CD8-positive, alpha-beta T cell (primary cell): ENCODE measurements at places on chromosomes 4 and X. TPM values are rescaled to one million over a fixed set of nuclear protein-coding genes. Genes with fewer than 3 reads are reported as not detected.

- no peak for DNase-seq
These were observed 203.4 kb downstream of the KIT start for GRCh38 chr4:54861201-54861600.

- DNase-seq = no peak
These were observed 342.8 kb upstream of the AGA start for GRCh38 chr4:177785000-177785399.

The ARHGEF38 gene
- total RNA-seq = not detected

The GPR78 gene
- not detected for total RNA-seq

DNA sequence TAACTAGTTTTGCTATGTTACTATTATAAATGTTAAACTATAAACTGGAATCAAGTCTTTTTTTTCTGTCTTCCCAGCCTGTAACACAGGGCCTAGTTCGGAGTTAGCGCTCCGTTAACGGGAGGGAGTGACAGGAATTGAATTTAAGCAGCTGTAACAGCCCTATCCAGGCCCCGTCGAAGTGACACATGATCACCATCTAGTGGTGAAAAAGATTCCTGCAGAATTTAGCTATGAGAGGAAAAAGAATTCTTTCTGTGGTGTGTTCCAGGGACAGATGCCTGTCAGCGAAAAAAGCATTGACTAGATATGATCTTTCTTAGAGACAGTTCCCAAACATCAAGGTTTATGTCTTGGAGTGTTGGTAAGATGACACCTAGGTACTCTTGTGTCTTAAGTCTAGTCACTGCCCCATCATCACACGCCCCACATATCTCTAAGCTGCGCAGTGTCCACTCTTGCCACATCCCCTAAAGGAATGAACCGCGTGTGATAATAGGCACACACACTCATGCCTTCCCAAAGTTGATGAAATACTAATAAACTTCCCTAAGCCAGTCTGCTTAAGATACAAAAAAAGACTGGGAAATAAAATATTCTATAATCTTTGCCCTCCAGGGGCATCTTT is 2.1 kb downstream of the GAB3 start:
- DNase-seq = peak; percentile 40

- no peak for DNase-seq
These were observed 96.8 kb downstream of the AKAP4 start for GRCh38 chrX:50103866-50104566.

DNA sequence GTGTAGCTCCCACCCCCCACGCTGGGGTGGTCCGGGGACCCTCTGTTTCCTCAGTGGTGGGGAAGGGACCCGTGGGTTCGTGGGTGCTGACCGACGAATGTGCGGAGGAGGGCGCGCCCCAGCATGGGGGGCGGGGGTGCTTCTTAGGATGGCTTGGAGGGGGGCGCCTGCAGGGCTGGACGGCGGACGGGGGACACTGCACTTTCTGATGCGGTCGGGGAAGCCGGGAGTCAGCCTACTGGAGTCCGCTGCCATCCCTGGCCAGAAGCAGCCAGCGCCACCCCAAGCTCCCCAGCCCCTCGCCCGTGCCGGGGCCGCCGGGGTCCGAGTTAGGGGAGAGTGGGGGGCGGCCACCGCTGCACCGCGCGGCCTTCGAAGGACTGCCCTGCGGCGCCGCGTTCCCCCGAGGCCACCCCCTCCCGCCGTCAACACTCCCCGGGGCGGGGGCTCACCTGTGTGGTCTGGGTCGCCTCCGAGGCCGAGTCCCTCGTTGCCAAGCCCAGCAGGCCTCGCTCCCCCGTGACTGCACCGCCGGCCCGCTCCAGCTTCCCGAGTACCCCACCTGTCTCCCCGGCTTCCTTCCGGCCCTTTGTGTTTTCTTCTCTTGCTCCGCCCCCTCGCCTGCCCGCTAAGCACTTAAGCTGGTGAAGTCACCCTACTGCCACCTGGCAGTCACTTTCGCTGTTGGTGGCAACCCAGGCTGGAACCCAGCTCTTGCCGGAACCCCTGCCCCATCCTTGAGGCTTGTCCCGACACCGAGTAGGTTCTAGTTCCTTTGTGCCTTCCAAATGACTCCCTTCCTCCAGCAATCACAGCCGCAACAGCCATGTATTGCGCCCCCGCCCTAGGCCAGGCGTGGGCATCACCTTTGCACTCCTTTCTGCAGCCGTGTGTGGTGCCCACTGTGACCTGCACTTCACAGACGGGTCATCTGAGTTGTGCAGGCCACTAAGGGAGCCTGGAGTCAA is at the start of gene OCIAD2:
Gene OCIAD2, minus strand, starts transcription at position 569 of the 968 bp plus-strand sequence. CDS start 2,225 bp downstream, outside the sequence.
- peak; percentile 89 for DNase-seq

The ARHGAP6 gene
- not detected for total RNA-seq

GRCh38 chrX:76029385-76029784 is 143.5 kb upstream of the PBDC1 start:
- DNase-seq = no peak

GRCh38 chr4:55021214-55021613 is 104.2 kb downstream of the KDR start:
- DNase-seq = no peak

DNA sequence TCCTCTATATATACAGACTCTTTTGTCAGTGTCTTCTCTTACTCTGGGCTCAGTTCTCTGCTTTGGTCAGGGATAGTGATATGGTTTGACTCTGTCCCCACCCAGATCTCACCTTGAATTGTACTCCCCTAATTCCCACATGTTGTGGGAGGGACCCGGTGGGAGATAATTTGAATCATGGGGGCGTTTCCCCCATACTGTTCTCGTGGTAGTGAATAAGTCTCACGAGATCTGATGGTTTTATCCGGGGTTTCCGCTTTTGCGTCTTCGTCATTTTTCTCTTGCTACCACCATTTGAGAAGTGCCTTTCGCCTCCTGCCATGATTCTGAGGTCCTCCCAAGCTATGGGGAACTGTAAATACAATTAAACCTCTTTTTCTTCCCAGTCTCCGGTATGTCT is 144.4 kb downstream of the GLUD2 start:
- DNase-seq = no peak
